ENCODE measurements at places on chromosomes 2 and 18. TPM values are rescaled to one million over a fixed set of nuclear protein-coding genes. Genes with fewer than 3 reads are reported as not detected.

MC4R gene
- not detected for total RNA-seq

DNA sequence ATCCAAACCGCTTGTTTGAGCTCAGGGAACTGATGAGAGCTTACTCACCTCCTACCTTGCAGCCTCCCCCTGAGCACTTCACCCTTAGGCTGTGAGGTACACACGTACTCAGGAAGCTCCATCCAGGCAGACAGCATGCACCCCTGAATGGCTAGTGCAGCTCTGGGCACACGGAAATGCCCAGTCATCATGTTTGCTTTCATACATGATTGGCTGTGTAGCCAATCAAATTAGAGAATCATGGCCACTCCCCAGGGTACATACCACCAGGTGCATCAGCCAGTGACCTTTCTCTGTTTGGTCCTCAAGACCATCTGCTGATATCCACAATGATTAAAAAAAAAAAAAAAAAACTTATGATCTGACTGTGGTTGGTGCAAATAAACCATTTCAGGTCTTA is 42.1 kb downstream of the RNF152 start:
- DNase-seq = no peak

DNA sequence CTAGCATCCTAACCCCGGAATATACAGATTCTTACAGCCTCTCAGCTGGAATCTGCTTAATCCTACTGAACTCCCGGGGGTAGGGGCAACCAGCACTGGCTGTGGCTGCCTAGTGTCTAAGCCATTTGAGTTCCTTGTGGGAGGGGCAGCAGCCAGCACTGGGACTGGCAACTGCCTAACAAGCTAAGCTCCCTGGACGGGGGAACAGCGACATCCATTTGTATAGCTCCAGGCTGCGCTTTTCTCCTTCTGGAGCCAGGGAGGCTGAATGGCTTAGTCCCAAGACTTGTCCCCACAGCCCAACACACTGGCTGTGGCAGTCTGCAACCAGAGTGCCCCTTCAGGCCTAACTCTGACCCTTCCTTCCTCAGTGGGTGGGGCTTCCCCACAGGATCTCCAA is 787.2 kb downstream of the METTL4 start:
- DNase-seq = no peak

DNA sequence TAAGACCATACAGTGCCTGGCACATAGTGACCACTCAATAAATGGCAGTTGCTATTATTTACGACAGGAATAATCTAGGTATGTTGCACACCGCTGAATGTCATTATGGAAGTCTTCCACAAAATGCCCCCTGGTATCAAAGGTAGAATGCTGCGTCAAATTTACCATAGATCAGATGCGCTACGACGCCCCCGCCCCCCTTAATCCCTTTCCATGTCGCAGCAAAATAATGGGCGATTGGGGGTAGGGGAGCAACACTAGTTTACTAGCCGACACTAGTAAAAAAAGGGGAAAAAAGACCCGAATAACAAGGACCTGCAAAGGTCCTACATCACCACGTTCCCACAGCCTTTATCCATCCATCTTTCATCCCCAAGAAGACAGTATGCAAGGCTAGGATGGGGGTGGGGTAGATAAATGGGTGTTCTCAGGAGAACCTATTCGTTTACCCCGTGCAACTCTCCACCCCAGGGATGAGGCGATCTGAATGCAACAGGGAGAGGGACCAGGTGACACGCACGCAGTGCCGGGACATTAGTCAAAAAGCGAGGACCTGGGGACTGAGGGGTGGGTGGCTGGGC is 455 bp downstream of the PREPL start:
- no peak for DNase-seq

- no peak for DNase-seq
These were observed 54.0 kb downstream of the GATA6 start for GRCh38 chr18:22223254-22223964.

DNA sequence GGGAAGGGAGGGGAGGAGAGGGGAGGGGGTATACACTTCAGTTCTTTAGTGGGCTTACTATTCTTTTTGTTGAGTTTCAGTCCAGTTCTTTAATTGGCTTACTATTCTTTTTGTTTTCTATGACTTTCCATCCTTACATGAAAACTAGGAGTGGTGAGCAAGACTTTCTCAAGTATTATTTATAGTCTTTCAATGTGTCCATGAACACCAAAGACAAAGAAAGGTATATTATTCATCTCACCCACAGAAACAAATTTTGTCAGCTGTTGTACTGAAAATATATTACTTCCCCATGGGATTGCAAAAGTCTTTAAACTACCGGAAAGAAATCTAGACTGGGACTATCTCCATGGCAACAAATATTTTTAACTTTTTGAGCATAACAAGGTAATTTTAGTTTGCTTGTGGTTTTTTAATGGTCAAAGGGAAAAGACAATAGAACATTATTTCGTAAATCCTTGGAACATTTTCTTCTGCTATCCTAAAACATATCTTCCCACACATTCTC is 17.6 kb downstream of the ADAM17 start:
- no peak for DNase-seq

TMEFF2 gene
- total RNA-seq = not detected

- DNase-seq = no peak
These were observed 49.7 kb downstream of the KLHL29 start for GRCh38 chr2:23434721-23435121.

TCF23 gene
- total RNA-seq = not detected

DNA sequence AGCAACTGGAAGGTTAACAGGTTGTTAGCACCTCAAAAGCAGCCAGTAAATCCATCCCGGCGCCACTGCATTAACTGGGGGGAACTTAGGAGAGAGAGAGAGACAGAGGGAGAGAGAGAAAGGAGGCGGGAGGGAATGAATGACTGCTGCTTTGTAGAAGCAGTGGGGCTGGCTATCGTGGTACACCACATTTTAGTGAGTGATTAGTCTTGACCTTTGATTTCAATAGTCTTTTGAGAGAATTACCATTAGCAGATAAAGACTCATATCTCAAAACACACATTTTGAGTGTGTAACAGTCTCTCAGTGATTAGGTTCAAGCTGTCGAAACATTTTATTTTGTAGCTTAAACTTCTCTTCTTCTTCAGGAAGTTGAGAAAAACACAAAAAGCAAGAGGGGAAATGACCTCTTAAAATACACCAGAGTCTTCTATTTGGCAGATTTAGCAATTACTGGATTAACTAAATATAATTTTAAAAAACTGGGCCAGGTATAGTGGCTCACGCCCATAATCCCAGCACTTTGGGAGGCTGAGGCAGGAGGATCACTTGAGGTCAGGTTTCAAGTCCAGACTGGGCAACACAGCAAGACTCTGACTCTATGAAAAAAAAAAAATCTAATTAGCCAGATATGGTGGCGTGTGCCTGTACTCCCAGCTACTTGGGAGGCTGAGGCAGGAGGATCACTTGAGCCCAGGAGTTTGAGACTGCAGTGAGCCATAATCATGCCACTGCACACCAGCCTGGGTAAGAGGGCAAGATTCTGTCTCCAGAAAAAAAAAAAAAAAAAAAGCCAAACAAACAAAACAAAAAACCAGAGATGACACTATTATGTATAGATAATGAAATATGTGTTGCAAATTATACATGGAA is 22.0 kb upstream of the PNO1 start:
- no peak for DNase-seq
